ENCODE measurements at places on chromosomes 6 and 20.

DNA sequence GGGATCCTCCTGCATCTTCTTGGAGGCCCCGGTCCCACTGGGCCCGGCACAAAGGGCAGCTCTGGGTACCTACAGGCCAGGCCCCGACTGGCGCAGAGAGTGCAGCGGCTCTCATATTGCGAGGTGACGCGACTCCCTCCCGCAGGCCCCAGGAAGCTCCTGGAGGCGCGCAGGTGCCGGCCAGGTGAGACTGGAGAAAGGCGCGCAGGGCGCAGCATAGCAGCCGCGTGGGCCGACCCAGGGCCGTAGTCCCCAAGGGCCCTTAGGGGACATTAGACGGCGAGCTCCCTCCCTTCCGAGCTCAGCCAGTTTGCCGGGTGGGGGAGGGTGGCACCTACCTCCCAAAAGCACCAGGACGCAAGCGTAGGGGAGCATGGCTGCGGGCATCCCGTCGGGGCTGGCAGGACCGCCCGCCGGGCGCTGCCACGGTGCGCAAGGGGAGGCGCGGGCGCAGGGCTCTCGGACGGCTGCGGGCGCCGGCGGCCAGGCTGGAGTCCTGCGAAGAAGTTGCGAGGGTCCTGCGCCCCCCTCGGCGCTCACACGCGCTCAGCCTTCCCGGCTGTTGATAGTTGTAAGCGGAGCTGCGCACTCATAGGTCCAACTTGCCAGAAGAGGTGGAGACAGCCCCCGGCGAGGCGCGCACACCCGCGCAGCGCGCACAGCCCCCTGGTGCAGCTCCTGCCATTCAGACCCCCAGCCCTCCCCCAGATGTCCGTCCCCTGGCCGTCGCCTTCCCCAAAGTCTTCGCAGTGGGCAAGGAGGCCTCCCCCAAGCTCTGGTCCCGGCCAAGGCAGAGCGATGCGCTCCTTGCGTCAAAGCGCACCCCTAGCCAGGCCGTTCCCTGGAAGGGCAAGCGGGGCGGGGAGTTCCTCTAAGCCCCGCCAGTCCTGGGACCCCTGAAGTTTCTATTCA, 622 bp downstream of the APCDD1L start:
- DNase-seq = no peak

DNA sequence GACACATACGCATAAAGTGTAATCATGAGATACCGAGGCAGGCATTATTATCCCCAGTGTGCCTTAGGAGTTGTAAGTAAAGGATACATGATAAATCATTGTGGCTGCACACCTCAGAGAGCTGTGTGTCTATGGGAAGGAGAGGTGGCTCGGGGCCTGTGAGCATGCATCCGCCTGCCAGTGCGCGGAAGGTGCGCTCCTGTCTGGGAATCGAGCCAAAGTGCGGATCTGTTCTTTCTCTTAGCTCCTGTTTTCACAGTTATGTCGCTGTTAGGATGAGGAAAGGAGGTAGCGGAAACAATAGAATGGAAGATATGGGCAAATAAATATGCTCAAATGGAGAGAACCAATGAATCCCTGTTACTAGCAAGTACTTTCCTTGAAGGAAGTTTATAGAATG, 98.0 kb downstream of the ANKRD6 start:
- DNase-seq = no peak

- DNase-seq = no peak
Measured at GRCh38 chr6:151178373-151178772, 61.4 kb upstream of the AKAP12 start.

DNA sequence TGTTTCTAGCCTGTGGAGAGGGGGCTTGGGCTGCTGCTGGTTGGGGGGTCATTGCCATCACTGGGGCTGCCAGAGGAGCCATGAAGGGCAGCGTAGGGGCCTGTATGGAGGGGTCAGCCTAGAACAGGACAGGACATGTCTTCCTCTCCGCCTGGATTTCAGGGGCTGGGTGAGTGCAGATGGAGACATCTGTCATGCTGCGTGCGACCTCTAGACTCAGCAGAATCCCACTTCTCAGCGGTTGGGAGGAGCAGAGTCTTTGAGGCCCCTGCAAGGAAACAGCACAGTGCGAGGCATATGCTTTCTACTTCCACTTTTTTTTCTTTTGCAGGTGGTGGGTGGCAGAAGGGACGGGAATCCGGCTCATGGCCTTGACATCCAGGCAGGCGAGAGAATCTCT, 67.9 kb downstream of the EZR start:
- no peak for DNase-seq

DNA sequence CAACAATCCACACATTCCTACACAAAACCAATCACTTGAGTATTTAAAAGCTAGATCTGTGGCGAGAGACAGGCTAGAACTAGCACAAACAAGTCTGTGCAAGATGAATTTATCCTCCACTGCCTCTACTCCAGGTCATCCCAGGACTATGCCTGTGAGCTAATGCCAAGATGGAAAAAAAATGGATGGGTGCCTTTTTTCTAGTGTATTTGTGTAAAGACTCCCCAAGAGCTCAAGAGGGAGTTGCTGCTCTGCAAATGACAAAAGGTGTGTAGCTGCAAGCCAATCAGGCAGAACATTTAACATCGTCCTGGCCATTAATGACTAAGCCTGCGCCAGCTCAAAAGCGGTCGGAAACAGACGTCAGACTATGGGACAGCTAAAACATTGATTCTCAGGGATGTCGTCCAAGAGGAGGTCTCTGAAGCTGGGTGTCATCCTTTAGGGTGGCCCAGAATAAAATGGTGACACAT, 21.9 kb downstream of the ATXN1 start:
- no peak for DNase-seq

GRCh38 chr20:53666144-53666543, 72.5 kb upstream of the ZNF217 start:
- DNase-seq = no peak

DNA sequence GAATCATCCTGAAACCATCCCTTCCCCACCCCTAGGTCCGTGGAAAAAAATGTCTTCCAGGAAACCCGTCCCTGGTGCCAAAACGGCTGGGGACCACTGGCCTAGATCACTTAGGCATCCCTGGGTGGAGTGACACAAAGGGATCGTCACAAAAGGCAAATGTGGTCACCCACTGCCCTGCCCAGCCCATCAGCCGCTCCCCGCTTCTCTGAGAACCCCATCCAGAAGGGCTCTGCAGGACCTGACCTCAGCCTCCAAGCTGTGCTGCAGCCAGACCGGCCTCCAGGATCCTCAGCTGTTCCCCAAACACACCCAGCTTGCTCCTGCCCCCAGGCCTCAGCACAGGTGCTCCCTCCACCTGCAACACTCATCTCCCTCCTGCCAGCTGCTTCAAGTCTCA, 61.6 kb downstream of the PREX1 start:
- DNase-seq = no peak

All from CD4-positive, alpha-beta T cell treated with Interleukin-10 for 1 hour (primary cell).